ENCODE measurements at places on chromosomes 3 and 15.

- DNase-seq, result no peak
These were observed 10.1 kb downstream of the MKRN2 start for GRCh38 chr3:12566976-12567375.

DNA sequence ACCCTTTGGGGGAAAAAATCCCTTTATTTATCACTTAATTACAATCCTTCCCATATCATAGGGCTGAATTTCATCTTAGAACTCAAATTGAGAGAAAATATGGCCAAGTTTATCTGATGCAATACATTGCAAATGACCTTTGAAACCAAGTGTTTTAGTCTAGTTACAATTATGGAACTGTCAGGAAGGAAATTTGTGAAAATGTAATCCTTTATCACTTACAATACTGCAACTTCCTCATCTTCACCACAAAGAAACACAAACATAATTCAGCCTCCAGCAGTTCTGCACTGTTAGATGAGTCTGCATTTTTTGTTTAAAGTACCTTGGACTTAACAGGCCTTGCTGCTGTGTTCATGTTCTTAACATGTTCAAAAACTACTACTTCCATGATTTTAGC lies 4.6 kb downstream of the CCPG1 start:
- DNase-seq, result no peak

DNA sequence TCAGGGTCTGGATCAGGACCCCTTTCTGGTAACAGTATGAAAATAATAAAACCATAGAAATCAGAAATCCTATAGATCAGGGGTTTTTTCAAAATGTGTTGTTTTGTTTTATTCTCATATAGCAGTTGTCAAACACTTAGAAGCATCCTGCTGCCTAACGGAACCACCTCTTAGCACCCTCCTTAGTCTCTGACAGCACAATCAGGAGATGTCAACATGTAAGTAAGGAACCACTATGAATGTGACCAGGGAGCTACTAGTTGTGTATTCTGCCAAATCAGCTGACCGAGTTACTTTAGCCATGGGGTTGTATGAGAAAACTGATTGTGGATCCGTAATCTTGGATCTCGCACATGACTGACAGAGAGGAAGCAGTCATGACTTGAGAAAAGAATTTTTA lies 22.2 kb downstream of the CCDC39 start:
- no peak for DNase-seq

DNA sequence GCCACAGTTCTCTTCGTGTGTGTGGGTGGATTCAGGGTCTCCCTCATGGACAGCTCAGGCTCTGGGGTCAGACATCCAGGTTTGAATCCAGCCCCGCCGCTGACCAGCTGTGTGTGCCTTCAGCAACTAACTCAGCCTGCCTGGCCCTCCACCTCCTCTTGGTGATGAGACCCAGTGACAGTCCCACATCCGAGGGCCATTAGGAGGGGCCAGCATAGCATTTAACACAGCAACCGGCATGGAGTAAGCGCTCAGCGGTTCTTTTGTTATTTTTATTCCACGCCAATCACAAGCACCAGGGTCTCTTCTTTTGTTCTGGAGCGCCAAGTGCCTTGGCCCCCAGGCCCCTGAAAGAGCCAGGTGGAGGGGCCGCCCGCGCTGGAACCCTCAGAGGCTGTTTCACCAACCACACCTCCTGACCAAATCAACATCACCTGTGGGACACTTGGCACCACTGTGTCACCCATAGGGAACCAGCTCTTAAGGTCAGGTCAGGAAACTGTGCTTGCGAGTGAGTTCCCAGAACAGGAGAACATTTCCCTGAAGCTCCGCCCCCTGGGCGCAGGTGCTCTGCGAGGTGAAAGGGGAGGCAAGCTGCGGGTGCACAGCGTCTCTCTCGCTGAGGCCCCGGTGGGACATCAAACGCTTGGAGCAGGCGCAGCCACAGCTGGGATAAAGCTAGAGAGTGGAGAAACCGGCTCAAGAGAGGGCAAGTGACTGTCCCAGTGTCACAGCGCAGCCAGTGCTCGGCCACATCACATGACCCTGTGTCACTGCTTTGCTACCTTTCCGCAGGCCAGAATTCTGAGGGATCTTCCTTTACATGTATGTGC lies 311.3 kb downstream of the UACA start:
- no peak for DNase-seq

DNA sequence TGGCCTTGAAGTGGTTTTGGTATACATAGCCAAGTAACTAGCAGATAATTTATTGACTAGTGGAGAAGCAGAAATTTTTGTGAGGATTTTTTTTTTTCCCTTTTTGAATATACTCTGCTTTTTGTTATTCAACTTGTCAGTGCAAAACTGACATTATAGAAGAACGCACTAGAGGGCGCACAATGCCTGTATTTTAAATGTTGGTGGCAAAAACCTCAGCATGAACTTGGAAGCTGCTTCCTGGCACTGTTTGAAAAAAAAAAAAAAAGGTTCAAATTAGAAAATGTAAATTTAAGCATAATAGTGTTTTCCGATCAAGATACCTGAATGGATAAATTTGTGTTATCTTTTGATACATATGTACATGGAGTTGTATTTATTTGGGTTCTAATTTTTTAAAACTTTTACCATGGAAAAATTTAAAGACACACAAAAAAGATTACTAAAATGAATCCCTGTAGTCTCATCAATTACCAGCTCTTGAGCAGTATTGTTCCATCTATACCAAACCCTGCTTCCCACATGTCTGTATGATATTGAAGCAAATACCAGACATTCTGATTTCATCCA lies 56.0 kb downstream of the SLC25A26 start:
- peak; percentile 52 for DNase-seq

DNA sequence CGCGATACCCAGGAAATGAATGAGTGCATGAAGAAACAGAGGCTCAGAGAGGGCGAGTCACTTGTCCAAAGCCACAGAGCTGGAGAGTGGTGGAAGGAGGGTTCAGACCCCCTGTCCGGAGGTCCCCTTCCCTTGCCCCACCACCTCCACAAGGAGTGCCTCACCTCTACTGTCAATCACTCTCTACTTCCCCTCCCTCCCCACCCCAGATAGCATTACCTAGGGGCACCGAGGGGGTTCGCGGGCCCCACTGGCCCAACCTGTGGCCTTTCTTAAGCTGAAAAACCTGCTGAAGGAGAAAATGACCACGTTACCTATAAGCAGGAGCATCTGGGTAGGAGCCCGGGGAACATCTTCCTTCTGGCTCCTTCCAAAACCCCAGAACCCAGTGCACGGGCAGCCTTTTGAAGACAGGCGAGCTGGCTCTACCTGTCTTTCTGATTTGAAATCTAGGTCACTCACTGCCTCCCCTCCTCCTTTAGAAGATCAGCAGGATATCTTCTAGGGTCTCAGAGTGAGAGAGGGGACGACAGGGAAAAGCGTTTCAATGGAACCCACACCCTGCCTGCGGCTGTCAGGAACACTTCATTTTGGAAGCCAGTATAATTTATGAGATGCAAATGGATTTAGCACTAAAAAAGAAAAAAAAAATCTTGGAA lies 89.9 kb upstream of the MEF2A start:
- DNase-seq, result no peak

GRCh38 chr15:83733206-83733605 lies 79.3 kb downstream of the ADAMTSL3 start:
- no peak for DNase-seq

- DNase-seq, result peak; percentile 5
These were observed 45.6 kb downstream of the DLEC1 start for GRCh38 chr3:38084334-38085310.

GRCh38 chr15:27219636-27220035 lies 248.7 kb downstream of the GABRG3 start:
- DNase-seq, result no peak

All from stromal cell of bone marrow (primary cell).